ENCODE measurements at places on chromosomes 13 and 19. TPM values are rescaled to one million over a fixed set of nuclear protein-coding genes. Genes with fewer than 3 reads are reported as not detected.

DNA sequence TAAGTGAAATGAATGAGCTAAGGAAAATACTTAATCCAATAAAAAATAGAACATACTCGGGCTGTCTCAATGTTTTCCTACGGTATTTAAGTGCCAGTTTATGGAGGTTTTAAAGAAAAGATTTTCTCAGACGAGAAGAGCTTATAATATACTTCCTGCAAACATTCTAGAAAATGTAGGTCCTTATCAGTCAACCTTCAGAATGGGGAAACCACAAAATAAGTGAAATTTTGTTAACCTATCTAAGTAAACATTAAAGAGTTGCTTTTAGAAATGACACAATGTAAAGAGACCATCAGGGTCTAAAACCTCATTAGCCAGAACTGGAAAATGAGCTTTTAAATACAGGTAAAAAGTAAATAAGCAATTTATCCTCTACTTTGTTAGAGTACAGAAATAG lies 12.1 kb downstream of the MIR17HG start:
- H3K4me1 ChIP-seq = no peaks in the 10 kb centered on the region
- no peak overlapping the region for H3K27ac ChIP-seq
- H3K36me3 ChIP-seq = peaks cover 22% of the 10 kb centered on the region
- no peak overlapping the region for H3K4me3 ChIP-seq
- no peak for DNase-seq

- no peaks in the 10 kb centered on the region for H3K4me1 ChIP-seq
- no peak overlapping the region for H3K27ac ChIP-seq
- H3K36me3 ChIP-seq = no peaks in the 10 kb centered on the region
- H3K27me3 ChIP-seq = no peaks in the 10 kb centered on the region
Observed at GRCh38 chr19:40889366-40889765, 7.3 kb upstream of the CYP2A7 start.

DNA sequence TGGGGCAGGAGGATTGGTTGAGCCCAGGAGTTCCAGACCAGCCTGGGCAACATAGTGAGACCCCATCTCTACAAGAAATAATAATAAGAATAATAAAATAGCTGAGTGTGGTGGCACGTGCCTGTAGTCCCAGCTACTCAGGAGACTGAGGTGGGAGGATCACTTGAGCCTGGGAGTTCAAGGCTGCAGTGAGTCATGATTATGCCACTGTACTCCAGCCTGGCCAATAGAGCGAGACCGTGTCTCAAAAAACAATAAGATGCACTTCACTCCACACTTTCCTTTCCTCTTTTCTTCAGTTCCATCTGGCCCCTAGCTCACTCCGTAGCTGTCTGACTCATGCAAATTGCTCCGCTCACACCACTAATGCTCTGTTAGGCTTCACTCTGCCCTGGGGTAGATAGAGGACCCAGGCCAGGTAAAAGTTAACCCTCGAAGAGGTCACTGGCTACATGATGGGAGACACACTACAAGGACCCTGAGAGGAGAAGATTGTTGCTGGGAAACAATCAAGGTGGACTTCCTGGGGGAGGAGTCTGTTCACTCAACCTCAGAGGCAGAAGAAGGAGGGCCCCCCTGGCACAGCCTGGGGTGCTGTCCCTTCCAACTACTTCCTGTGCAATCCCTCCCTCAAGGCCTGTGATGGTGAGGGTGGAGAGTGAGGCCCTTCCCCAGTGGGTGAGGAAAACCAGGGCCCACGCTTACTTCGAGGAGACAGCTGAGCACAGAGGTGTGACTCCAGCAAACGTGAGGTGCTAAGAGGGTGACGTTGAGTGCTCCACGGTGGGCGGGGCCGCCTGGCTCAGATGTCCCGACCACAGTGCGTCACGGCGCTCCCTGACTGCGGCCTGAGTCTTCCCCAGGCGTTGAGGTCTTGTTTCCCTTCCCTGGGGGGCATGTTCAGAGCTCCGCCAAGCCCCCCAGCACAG lies 8.8 kb upstream of the TNFSF9 start:
- peak; percentile 12 for DNase-seq
- no peaks in the 10 kb centered on the region for H3K27me3 ChIP-seq
- no peak overlapping the region for H3K4me3 ChIP-seq
- no peak overlapping the region for H3K27ac ChIP-seq

DNA sequence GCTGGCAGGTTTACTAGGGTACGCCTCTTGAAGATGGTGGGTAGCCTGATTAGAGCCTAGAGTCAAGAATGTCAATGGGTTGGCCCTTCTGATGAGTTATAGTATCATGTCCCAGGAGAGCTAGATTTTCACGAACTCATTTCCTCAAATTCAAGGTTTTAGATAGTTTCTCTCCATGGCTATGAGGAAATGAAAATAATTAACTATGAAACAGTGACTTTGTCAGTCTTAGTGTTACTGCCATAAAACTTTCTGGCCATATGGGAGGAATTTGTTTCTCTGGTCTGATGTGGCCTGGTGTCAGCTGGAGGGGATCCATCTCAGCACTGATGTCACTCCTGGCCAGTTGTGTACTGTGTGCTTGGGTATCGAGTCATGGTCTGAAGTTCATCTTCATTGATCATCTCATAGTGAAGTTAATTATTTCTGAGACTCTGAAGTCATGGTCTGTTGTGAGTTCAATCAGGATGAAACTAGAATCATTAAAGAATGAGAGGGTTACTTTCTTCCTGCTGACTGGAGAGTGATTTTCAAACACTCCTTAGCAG lies 49.4 kb upstream of the TNFSF11 start:
- no peaks in the 10 kb centered on the region for H3K36me3 ChIP-seq
- H3K4me1 ChIP-seq = no peaks in the 10 kb centered on the region
- H3K27ac ChIP-seq = no peak overlapping the region
- DNase-seq = no peak
- no peaks in the 10 kb centered on the region for H3K27me3 ChIP-seq

- no peak overlapping the region for H3K27ac ChIP-seq
- H3K4me1 ChIP-seq = peaks cover 15% of the 10 kb centered on the region
- H3K4me3 ChIP-seq = no peak overlapping the region
- H3K27me3 ChIP-seq = no peaks in the 10 kb centered on the region
- no peaks in the 10 kb centered on the region for H3K36me3 ChIP-seq
Observed at GRCh38 chr19:42109896-42110295, 22.4 kb downstream of the POU2F2 start.

- no peak overlapping the region for H3K4me3 ChIP-seq
- H3K4me1 ChIP-seq = no peaks in the 10 kb centered on the region
- no peaks in the 10 kb centered on the region for H3K36me3 ChIP-seq
- no peaks in the 10 kb centered on the region for H3K27me3 ChIP-seq
- H3K27ac ChIP-seq = no peak overlapping the region
- peak; percentile 79 for DNase-seq
Observed at GRCh38 chr13:106083620-106084350, 451.7 kb downstream of the EFNB2 start.

DNA sequence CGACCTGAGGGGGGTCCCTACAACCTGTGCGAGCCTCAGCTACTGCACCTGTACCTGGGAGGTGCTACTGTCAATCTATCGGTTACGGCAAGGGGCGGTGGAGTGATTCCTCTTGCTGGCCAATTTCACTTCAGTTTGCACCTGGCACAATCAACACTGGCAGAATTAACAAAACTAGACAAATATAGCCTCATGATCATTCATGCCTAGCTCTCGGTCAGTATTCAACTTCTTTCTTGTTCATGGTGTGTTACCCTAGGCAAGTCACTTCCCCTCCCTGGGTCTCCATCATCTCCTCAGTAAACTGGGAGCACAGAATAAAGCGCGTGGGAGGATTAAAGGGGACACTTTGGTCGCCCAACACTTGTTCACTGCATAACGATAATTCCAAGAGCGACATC lies 618 bp downstream of the HAUS8 start:
- H3K4me1 ChIP-seq = peaks cover 15% of the 10 kb centered on the region
- peak overlapping the region; percentile 89 for H3K4me3 ChIP-seq
- H3K36me3 ChIP-seq = 0 out of 2 replicates have a peak, but pooled peaks cover 4% of the 10 kb centered on the region
- no peak for DNase-seq
- H3K27ac ChIP-seq = peak overlapping the region; percentile 87
- H3K27me3 ChIP-seq = no peaks in the 10 kb centered on the region

DNA sequence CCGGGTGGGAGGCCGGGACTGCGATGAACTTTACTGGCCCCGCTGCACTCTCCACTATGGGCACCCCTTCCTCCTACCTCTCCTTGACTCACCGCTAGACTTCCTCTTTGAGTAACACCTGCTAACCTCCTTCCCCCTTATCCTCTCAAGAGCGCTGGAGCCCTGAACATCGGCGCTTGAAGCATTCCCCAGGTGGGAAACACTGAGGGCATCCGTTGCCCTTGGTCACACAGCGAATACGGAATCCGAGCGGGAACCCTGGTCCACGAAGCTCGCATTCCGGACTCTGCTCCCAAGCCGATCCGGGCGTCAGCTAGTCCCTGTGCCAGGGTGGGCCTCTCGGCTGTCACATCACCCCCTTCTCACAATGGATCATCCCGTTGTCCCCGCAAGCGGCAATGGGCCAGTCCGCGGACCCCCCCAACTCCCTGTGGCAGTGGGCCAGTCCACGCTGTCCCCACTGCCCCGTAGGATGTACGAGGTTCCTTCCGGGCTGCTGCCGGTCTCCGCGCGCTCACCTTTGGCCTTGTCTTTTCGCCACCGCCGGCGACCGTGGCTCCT lies 4.2 kb downstream of the LIPE start:
- peaks cover 48% of the 10 kb centered on the region for H3K27me3 ChIP-seq
- H3K36me3 ChIP-seq = no peaks in the 10 kb centered on the region
- DNase-seq = peak; percentile 61
- H3K4me3 ChIP-seq = peak overlapping the region; percentile 86

GRCh38 chr13:51333826-51334225 lies 5.7 kb upstream of the SERPINE3 start:
- no peaks in the 10 kb centered on the region for H3K36me3 ChIP-seq
- no peak overlapping the region for H3K27ac ChIP-seq
- DNase-seq = no peak

DNA sequence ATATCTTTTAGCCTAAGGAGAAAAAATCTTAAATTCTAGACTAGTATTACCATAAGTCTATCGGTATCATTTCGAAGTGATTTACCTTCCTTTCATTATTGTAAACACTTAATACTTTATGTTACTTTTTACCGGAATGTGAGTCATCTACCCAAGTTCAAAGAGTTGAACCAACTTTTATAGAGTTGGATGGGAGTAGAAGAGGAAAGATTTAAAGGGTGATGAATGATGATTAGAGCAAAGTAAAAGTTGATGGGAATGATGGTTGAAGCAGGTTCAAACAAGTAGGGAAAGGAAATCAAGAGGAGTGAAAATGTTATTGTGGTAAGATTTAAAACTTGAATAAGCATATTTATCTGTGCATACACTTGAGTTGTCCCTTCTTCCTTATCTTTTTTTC lies 11.3 kb upstream of the LPAR6 start:
- no peak for DNase-seq
- no peaks in the 10 kb centered on the region for H3K27me3 ChIP-seq
- no peak overlapping the region for H3K27ac ChIP-seq
- H3K36me3 ChIP-seq = no peaks in the 10 kb centered on the region
- no peaks in the 10 kb centered on the region for H3K4me1 ChIP-seq

GRCh38 chr13:112968380-112968909 lies 569 bp upstream of the MCF2L start:
- H3K27ac ChIP-seq = no peak overlapping the region
- H3K4me3 ChIP-seq = peak overlapping the region; percentile 77
- no peaks in the 10 kb centered on the region for H3K36me3 ChIP-seq

- H3K27ac ChIP-seq = no peak overlapping the region
- no peaks in the 10 kb centered on the region for H3K36me3 ChIP-seq
- DNase-seq = peak; percentile 81
- peak overlapping the region; percentile 47 for H3K4me3 ChIP-seq
- H3K4me1 ChIP-seq = no peaks in the 10 kb centered on the region
- H3K27me3 ChIP-seq = peaks cover 71% of the 10 kb centered on the region
Observed at GRCh38 chr19:40519352-40520322, 52.8 kb downstream of the SPTBN4 start.

Gene SIGLEC10
- not detected for total RNA-seq

Gene TCF3
- total RNA-seq = 383 TPM

Gene NOVA2
- total RNA-seq = 14.9 TPM

Gene TNNT1
- 51.4 TPM for total RNA-seq

Gene GIPR
- 0.19 TPM for total RNA-seq
